ENCODE measurements at places on chromosomes 12 and 14.
A peak's percentile ranks its signal among the peaks of the same experiment; 100 is the strongest.

- no peak for DNase-seq
Observed at GRCh38 chr14:98328496-98328895, 943.5 kb downstream of the BCL11B start.

GRCh38 chr12:28374556-28374955 is 184.3 kb downstream of the CCDC91 start:
- DNase-seq = no peak

GRCh38 chr14:84750763-84751554 is 779.0 kb upstream of the FLRT2 start:
- no peak for DNase-seq

DNA sequence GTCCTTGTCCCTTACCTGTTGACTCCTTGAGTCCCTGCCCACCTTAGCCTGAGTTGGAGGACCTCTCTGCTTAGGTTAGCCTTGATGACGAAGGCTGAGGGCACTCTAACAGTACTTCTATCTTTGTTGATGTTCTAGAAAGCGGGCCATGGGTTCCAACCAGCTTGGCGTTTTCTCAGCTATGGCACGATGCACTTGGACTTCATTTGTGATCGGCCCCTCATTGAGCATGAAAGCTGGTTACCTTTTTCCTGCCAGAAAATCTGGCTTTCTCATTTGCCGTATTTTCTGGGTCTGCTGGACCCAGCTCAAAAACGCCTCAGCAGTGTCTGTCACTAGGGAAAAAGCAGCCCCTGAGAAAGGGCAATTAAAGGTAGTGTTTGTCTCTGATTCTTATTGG is 290.8 kb downstream of the EMP1 start:
- DNase-seq = no peak

DNA sequence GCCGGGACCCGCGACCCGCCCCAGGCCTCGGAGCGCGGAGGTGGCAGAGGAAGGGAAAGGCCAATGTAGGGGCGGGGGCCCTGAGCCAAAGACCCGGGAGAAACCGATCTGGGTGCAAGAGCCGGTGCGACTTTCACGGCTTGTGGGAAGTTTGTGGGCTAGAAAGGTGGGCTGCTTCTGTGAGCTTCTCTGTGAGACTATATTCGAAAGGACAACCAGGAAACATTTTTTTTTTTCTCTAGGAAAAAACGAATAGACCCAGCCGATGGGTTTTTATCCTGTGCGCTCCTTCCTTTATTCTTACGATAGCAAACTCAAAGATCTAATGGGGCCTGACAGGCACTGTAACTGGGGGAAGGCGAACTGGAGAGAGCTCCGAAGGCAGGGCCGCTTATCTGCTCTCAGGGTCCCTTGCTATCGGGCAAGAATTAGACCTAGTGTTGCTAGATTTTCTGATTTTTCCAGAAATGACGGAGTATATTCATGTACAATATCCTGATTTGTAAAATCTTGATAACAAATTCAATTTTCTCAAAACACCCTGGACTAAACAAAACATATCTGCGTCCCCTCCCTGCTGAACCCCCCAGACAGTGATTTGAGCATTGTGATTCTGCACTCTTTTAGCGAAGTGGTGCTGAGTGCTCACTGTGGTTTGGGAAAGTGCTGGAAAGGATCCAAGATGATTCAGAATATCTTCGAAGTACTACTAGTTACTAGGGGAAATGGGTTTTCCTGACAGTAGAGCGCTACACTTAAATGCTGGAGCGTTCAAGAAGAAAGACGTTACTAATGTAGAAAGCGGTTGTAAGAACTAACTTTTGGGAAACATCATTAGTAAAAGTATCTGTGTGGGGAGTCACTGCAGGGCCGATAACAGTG is 563 bp upstream of the STXBP6 start:
- DNase-seq = peak; percentile 28

GRCh38 chr12:117048585-117048904 is 50.7 kb downstream of the TESC start:
- DNase-seq = no peak

DNA sequence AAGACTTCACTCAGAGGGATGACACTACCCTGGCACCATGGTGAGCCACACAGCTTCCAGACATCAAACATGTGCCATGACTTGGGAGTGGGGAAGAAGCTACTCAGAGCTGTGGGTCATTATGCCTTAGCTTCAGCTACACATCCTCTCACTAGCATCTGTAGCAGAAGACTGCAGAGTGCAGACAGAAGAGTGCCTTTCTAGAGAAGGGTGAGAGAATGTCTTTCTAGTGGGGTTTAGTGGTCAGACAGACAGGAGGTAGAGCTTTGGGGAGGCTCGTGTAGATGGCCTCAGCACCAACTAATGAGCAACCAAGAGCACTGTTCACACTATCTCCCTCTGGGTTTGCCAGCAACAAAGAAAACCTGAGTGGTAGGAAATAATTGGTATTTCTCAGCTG is 4.9 kb upstream of the B4GALNT3 start:
- DNase-seq = no peak

GRCh38 chr14:78182722-78183121 is 12.5 kb downstream of the NRXN3 start:
- DNase-seq = no peak

DNA sequence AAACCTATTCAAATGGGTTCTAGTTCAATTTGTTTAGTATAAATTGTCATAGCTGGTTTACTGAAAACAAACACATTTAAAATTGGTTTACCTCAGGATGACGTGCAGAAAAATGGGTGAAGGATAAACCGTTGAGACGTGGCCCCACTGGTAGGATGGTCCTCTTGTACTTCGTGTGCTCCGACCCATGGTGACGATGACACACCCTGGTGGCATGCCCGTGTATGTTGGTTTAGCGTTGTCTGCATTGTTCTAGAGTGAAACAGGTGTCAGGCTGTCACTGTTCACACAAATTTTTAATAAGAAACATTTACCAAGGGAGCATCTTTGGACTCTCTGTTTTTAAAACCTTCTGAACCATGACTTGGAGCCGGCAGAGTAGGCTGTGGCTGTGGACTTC is 8.3 kb downstream of the CALM1 start:
- DNase-seq = no peak

DNA sequence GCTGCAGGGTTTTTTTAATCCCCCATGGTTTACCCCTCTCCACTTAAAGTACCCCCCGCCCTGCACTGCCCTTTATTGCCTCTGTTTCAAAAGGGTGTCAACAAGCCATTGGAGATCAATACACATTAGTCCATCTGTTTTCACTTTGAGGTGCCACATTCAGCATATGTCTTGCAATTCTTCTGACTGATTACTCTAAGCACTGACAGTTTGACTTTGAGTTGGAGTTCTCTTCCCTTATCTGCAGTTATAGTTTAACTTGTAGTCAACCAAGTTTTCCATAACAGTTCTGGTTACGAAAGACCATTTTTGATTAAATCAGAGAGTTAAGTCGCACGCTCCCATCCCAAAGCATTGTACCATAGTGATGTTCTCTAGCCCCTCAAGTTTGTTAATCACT is 260.8 kb upstream of the TBX3 start:
- no peak for DNase-seq

DNA sequence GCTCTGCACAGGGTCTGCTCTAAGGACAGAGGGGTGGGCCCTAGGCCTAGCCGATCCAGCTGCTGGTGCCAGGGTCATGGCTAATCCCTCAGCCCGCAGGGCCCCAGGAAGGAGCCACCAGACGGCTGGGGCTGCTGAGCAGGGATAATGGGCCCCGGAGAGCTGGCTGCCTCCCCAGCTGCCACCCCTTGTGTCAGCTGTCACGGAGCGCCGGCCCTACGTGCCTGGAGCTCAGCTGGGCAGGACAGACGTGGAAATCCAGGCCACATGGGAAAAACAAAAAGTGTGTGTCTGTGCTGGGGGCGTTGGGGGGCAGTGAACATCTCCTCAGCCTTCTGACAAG is 36.2 kb downstream of the CHGA start:
- DNase-seq = no peak

DNA sequence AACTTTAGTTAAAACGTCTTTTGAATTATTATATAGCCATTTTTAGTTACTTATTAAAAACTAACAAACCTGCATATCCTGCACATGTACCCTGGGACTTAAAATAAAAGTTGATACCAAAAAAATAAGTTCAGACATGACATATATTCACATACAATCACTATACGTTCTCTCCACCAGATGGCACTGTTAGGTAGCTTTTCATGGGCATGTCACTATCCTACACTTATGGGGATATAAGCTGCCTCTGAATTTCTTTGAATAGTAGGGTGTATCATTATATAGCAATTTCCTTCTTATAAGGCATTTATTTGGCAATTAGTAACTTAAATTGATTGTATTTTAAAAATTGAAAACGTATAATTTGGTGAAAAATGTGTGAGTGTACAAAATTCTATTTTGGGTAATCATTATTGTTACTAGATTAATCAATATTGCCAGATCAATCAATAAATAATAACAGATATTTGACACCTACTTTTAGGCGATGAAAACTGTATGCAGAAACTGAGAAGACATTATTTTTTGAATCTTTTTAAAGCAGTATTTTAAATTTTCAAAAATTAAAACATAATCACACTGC is 31.8 kb upstream of the OR10A7 start:
- DNase-seq = peak; percentile 80

DNA sequence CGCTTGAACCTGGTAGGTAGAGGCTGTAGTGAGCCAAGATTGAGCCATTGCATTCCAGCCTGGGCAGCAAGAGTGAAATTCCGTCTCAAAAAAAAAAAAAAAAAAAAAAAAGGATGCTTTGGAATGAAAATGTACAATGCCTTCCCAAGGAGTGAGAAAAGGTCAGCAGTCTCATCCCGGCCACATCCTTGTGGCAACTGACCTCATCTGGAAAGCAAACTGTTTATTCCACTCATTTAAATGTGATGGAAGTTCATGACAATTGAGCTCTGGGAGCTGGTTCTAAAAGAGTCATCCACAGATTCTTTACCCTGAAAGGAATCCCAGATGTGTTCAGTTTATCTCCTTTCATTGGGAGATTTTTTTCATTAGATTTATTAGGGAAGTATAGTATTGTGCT is 19.4 kb upstream of the LIMA1 start:
- DNase-seq = no peak

DNA sequence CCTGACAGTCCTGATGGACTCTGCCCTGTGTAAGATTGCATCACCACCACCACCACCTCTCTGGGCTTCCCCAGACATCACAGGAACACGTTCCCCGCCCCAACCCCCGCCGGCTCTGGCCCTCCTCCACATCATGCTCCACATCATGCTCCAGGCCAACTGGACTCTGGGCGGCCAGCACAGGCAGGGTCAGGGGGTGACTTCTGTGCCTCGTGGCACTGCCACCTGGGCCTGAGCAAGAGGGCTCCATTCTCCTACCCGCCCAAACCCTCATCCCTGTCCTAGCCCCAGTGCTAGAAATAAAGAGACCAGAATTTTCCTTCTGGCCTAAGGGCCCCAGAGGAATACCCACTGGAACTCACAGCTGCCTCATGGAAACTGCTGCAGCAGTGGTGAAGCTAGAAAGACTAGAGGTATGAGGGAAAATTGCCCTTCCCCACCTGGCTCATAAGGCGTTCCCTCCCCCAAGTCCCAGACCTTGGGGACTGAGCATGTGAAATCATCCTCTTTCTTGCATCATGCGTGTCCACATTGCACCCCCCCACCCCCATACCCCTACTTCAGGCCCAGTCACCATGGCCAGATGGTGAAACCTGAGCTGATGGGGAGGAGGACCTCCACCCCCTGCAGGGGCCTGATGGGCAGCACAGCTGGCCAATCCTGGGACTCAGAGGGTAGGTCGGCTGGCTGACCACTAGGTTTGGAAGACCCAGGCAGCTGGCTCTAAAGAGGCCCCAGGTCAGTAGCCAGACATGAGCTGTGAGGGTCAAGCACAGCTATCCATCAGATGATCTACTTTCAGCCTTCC is at the start of gene INHBE:
Gene INHBE (plus strand): TSS at position 742 of the 808 bp plus-strand sequence. CDS start 230 bp downstream, outside the sequence.
- no peak for DNase-seq

DNA sequence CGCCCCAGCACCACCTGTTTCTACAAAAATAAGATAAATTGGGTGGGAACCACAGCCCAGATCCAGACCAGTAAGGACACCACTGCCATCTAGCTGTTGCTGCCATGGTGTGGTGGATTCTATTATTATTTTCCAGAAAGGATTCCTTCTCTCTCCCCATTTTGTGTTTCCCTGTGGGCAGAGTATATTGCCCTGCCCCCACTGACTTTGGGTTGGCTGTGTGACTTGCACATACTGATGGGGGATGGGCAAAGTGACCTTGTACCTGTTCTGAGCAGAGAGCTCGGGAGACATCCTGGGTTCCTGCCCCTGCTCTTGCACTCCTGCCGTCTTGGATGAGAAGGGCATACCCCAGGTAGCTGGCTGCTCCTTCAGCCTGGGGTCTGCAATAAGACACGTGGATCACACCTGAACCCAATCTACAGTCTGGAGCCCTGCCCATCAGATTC is 24.3 kb downstream of the MOAP1 start:
- DNase-seq = no peak

DNA sequence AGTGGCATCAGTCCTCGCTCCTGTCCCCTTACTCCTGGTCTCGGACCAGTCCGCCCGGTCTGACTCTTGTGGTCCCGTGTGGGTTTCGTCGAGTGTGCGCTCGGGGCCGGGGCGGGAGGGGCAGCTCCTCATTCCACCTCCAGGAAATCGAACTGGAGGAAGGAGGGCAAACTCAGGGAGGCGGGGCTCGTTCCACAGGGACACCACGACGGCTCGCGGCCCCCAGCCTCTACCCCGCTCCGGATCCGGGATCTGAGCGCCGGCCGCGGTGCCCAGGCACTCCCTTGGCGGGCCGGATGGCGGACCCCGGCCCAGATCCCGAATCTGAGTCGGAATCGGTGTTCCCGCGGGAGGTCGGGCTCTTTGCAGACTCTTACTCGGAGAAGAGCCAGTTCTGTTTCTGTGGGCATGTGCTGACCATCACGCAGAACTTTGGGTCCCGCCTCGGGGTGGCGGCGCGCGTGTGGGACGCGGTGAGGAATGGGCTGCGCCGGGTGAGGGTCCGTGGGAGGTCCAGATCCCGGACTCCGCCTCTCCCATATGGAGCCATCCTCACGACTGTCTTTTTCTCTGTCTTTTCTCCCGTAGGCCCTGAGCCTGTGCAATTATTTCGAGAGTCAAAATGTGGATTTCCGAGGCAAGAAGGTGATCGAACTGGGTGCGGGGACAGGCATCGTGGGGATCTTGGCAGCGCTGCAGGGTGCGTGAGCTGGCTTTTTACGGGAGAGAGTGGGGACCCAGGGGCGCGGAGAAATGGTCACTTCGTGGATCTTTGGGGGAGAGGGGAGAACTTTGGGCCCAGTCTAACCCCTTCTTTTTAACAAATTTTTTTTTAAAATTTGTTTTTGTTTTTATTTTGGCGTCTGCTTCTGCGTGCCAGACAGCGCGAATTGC is at the start of gene EEF1AKMT3:
Gene EEF1AKMT3 (plus strand): TSS at position 186 of the 894 bp plus-strand sequence. CDS start 111 bp downstream, at position 297.
- no peak for DNase-seq

- no peak for DNase-seq
Observed at GRCh38 chr12:89370421-89370831, 18.1 kb upstream of the DUSP6 start.

DNA sequence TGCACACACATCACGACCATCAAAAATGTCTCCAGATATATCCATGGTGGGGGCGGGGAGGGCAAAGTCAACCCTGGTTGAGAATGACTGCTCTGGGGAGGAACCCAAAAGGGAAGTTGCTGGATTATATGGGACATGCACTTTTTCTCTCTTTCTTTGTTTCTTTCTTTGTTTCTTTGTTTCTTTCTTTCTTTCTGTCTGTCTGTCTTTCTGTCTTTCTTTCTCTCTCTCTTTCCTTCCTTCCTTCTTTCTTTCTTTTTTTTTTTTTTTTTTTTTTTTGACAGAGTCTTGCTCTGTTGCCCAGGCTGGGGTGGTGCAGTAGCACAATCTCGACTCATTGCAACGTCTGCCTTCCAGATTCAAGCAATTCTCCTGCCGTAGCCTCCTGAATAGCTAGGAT is 71.5 kb downstream of the TBX5 start:
- DNase-seq = no peak

- no peak for DNase-seq
Observed at GRCh38 chr12:2785017-2785416, 9.8 kb upstream of the FKBP4 start.
